Progenitor cell of endocrine pancreas (in vitro differentiated cells): ENCODE measurements at places on chromosomes 3 and 15.

GRCh38 chr3:16441371-16441875 lies 72.1 kb downstream of the RFTN1 start:
- no peaks in the 10 kb centered on the region for H3K36me3 ChIP-seq
- no peaks in the 10 kb centered on the region for H3K27me3 ChIP-seq
- DNase-seq: no peak
- no peak overlapping the region for H3K27ac ChIP-seq
- H3K4me3 ChIP-seq: no peak overlapping the region

GRCh38 chr15:64521726-64522164 lies 61.4 kb downstream of the ZNF609 start:
- DNase-seq: no peak
- peak overlapping the region; percentile 20 for H3K4me3 ChIP-seq
- peaks cover 7% of the 10 kb centered on the region for H3K36me3 ChIP-seq
- H3K4me1 ChIP-seq: peaks cover 38% of the 10 kb centered on the region

DNA sequence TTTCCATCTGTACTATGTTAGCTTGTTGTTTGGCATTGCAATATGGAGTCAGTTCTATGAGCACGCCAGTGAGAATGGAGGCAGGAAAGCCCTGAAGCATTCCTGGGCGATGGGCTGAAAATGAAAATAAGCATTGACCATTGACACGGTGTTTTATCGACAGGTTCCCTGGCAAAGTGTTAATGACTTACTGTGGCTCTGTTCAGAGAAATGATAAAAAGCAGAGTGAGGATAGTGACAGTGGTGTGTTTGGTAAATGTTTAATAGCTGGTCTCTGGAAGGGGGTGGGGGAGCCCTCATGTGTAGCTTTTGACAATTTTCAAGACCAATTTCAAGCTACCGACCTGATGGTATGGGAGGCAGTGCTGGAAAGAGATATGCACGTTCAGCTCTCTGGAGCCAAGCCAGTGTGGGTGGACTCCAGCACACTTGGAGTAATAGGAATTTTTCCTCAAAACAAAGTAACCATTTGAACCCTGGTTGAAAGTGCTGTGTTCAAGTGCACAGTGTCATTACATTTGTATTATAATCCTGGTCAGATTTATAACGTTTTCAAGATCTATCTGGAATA lies 341.7 kb upstream of the ROBO2 start:
- peak overlapping the region; percentile 30 for H3K27ac ChIP-seq
- no peak for DNase-seq
- peak overlapping the region; percentile 25 for H3K4me3 ChIP-seq
- H3K4me1 ChIP-seq: peaks cover 23% of the 10 kb centered on the region
- no peaks in the 10 kb centered on the region for H3K27me3 ChIP-seq
- no peaks in the 10 kb centered on the region for H3K36me3 ChIP-seq

DNA sequence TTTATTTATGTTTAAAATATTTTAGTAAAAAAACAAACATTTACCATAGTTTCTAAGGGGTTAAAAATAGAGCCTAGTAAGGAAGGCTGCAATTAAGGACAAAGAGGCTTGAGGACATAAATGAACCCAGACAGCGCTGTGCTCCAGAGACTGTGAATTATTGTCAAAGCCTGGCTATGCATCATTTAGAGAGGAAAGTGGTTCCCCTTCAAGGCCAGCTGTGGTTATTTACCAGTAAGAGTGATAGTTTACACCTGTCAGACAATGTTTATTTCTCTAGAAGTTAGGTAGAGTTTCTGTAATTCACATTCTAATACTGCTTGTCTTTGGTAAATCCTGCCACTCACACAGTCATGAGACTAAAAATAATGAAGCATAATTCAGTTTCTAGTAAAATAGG lies 32.4 kb upstream of the PIK3R4 start:
- no peak overlapping the region for H3K4me3 ChIP-seq
- H3K36me3 ChIP-seq: no peaks in the 10 kb centered on the region
- no peak overlapping the region for H3K27ac ChIP-seq
- H3K4me1 ChIP-seq: peaks cover 7% of the 10 kb centered on the region
- no peak for DNase-seq

DNA sequence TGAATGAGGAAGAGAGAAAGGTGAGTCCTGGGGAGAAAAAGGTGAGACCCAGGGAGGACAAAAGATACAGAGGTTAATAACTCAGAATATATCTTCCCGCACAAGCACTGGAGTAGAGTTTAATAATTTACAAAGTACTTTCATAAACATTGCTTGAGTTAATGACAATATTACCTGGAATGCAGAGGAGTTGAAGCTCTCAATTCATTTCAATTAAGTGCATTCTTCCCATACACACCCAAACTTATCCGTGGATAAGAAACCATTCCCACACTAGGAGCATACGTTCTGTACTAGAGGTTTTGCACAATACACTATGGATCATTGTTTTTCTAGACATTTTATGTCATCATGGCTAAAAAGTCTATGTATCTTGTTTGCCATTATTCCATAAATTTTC lies 23.3 kb upstream of the KNG1 start:
- peaks cover 4% of the 10 kb centered on the region for H3K4me1 ChIP-seq
- no peak for DNase-seq
- H3K27me3 ChIP-seq: peaks cover 28% of the 10 kb centered on the region
- no peak overlapping the region for H3K27ac ChIP-seq
- H3K4me3 ChIP-seq: no peak overlapping the region
- no peaks in the 10 kb centered on the region for H3K36me3 ChIP-seq

DNA sequence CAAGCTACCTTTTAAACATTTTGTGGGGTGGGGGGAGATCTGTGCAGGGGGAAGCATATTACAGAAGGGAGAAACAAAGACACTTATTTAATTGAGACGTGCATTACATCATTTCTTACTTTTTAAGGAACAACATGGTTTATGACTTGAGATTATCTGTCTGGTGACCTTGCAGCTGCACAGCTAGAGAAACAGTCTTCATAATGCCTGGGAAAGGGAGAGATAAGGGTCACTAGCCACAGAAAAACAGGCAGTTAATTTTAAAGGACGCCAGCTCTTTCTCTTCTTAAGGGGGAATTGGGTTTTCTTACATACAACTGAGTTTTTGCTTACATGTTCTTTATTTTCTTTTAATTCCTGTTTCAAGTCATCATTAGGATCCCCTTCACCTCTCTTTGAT lies 147.9 kb downstream of the SST start:
- no peak overlapping the region for H3K4me3 ChIP-seq
- H3K36me3 ChIP-seq: no peaks in the 10 kb centered on the region
- DNase-seq: no peak

- no peaks in the 10 kb centered on the region for H3K4me1 ChIP-seq
- no peaks in the 10 kb centered on the region for H3K27me3 ChIP-seq
- no peak for DNase-seq
- no peaks in the 10 kb centered on the region for H3K36me3 ChIP-seq
- no peak overlapping the region for H3K27ac ChIP-seq
- H3K4me3 ChIP-seq: no peak overlapping the region
Observed at GRCh38 chr3:59866076-59866475, 816.3 kb upstream of the CFAP20DC start.

DNA sequence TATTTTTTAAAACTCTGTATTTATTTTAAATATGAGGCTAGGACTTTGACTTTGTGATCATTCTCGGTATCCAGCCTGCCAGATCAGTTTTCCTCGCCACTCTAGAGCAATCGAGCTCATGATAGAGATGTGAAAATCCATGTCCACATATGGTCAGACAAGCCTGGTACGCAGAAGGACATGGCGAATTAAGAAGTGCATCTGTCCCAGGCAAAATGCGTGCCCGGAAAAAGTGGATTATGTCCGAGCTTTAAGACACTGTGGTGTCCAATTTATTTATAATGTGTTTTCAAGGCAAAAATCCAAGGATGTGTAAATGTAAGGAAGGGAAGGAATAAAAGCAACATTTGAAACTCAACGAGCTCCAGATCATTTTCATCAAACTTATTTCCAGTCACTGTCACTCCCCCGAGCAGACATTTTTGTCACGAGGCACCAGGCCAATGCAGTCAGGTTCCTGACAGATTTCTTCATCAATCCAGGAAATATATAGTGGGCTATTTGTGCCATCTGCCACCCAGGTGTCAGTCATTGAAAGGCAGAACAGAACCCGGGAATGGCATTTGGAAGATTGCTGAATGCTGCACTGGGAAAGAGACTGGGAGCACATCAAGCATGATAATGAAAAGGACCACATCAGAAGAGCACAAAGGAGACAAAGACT lies 825.7 kb downstream of the SQOR start:
- no peak overlapping the region for H3K4me3 ChIP-seq
- no peaks in the 10 kb centered on the region for H3K27me3 ChIP-seq
- H3K27ac ChIP-seq: no peak overlapping the region
- no peaks in the 10 kb centered on the region for H3K4me1 ChIP-seq
- no peaks in the 10 kb centered on the region for H3K36me3 ChIP-seq

DNA sequence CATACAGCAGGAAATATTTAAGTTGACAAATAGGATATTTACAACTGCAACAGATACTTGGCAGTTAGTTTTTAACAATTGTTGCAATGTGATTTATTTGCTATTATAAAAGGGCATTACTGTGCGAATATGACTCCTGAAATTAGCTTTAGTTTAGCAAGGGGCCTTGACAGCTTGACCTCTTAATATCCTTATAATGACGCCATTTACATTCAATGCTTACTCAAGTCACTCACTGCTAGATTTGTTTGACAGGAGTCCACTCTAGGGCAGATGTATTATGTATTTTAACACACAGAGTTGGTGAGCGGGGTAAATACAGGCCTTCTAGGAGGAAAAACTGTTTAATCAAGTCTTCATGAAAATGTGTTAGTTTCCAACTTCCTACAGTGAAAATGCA lies 58.1 kb upstream of the C15orf61 start:
- no peak overlapping the region for H3K4me3 ChIP-seq
- no peak for DNase-seq
- no peak overlapping the region for H3K27ac ChIP-seq
- H3K4me1 ChIP-seq: peaks cover 23% of the 10 kb centered on the region
- H3K27me3 ChIP-seq: peaks cover 40% of the 10 kb centered on the region
- no peaks in the 10 kb centered on the region for H3K36me3 ChIP-seq

DNA sequence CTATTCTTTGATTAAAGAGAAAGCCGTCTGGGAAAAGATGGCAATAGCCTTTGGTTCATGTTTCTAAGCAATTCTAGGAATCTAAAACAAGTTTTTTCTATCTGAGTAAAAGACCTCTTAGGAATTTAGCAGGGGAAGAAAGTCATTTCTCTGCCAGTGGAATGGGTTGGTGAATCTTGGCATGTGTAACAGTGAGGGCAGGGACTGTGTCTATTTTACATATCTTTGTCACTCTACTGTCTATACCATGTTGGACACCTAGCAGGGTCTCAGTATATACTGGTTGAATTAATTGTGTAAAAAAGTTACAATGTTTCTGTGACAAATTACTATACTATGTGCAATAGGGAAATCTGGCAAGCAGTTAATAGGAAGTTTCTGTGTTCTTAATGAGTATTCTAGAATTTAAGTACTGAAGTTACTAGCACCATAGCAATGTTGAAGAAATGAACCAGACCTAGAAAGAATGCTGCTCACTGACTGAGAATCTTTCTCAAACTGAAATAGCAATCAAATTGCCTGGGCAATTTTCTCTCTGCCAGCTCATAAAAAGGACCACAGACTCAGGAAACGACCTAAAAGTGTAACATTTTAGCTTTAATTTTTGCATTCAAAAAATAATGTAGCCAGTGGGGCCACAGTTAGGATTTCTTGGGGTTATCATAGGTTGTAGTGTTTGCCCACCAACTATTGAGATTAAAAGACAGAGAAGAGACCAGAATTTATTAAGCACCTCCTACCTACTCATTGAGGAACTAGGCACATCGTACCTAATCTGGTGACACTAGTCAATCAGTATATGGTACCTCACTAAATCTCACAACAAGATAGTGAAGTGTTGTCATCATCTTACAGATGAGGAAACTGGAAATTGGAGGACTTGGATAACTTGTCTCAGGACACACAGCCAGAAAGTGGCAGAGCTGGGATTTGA lies 56.2 kb upstream of the LEKR1 start:
- H3K36me3 ChIP-seq: no peaks in the 10 kb centered on the region
- no peak overlapping the region for H3K27ac ChIP-seq
- no peak for DNase-seq
- no peaks in the 10 kb centered on the region for H3K4me1 ChIP-seq
- H3K4me3 ChIP-seq: no peak overlapping the region

DNA sequence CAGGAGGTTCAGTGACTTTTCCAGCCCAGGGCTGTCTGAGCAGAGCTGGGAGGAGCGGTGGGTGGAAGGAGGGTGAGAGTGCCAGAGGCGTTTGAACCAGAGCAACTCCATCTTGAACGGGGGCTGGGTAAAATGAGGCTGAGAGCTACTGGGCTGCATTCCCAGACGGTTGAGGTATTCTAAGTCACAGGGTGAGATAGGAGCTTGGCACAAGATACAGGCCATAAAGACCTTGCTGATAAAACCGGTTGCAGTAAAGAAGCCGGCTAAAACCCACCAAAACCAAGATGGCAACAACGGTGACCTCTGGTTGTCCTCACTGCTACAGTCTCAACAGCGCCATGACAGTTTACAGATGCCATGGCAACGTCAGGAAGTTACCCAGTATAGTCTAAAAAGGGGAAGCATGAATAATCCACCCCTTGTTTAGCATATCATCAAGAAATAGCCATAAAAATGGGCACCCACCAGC lies 60.2 kb downstream of the ABTB1 start:
- DNase-seq: no peak
- no peak overlapping the region for H3K27ac ChIP-seq
- peaks cover 59% of the 10 kb centered on the region for H3K27me3 ChIP-seq
- H3K4me1 ChIP-seq: peaks cover 10% of the 10 kb centered on the region

DNA sequence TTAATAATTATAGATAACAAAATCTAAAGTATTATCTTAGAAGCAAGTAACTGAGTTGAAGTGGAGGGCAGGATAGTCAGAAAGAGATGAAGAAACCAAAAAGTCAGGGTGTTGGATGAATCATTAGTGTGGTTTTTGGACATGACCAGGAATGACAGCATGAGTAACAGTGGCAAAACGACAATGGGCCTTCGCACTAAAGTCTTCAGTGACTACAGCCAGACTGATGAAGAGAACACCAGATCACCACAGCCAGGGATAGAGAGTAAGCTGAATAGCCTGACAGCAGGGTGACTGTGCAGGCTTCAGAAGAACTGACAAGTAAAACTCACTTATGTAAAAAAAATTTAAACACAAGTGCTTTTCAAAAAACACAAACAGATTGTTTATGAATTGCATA lies 96.0 kb upstream of the MELTF start:
- no peak for DNase-seq
- H3K27ac ChIP-seq: no peak overlapping the region
- H3K4me3 ChIP-seq: no peak overlapping the region
- no peaks in the 10 kb centered on the region for H3K27me3 ChIP-seq
- H3K4me1 ChIP-seq: no peaks in the 10 kb centered on the region

GRCh38 chr15:67146234-67146633 lies 80.8 kb downstream of the SMAD3 start:
- H3K36me3 ChIP-seq: no peaks in the 10 kb centered on the region
- peaks cover 57% of the 10 kb centered on the region for H3K4me1 ChIP-seq
- H3K27me3 ChIP-seq: no peaks in the 10 kb centered on the region

- no peak for DNase-seq
- H3K4me3 ChIP-seq: no peak overlapping the region
- H3K36me3 ChIP-seq: no peaks in the 10 kb centered on the region
Observed at GRCh38 chr15:37793851-37794250, 140.6 kb upstream of the TMCO5A start.

- no peaks in the 10 kb centered on the region for H3K36me3 ChIP-seq
- peaks cover 2% of the 10 kb centered on the region for H3K4me1 ChIP-seq
- H3K4me3 ChIP-seq: no peak overlapping the region
- H3K27me3 ChIP-seq: peaks cover 23% of the 10 kb centered on the region
- DNase-seq: no peak
Observed at GRCh38 chr3:72008226-72008996, 223.5 kb upstream of the PROK2 start.

GRCh38 chr3:184175506-184175905 lies 851 bp downstream of the AP2M1 start:
- no peak for DNase-seq
- no peaks in the 10 kb centered on the region for H3K27me3 ChIP-seq
- H3K4me3 ChIP-seq: peak overlapping the region; percentile 87
- peaks cover 16% of the 10 kb centered on the region for H3K4me1 ChIP-seq
- peaks cover 15% of the 10 kb centered on the region for H3K36me3 ChIP-seq
